ENCODE measurements at places on chromosomes 4 and X.

GRCh38 chr4:125676156-125676555 lies 361.4 kb downstream of the FAT4 start:
- DNase-seq: no peak

DNA sequence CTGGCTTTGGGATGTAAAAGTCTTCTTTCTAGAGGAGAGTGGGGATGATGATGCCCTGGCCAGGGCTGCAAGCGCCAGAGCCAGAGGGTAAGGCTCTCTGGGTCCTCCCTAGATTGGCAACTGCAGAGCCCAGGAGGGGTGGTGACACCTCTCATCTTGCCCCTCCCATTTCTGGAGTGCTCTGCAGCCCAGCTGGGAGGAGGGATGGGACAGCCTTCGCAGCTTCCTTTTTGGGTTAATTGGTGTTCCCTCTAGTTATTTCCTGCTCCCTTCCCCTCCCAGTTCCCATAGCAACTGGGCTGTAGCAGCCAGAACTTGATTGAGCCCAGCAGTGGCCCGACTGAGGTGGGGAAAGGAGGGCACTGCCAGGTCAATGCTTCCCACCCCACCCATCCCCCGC lies 19.2 kb downstream of the NALF2 start:
- DNase-seq: no peak

DNA sequence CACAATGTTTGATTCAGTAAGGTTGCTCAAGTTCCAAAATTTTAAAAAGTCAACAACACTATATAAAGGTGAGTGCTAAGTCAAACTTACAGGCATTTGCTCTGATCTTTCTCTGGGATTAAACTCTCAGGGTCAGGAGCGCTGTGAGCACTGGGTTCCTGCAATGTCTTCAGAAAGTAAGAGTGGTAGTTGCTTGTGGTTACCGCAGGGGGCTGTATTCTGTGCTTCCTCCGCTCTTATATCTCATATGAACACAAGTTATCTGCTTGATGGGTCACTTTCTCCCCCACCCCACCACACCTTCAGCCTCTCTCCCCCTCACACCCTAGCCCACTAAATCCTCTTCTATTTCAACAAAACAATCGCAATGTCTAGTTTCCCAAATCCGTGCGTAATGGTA lies 116.4 kb upstream of the IGSF1 start:
- DNase-seq: no peak

DNA sequence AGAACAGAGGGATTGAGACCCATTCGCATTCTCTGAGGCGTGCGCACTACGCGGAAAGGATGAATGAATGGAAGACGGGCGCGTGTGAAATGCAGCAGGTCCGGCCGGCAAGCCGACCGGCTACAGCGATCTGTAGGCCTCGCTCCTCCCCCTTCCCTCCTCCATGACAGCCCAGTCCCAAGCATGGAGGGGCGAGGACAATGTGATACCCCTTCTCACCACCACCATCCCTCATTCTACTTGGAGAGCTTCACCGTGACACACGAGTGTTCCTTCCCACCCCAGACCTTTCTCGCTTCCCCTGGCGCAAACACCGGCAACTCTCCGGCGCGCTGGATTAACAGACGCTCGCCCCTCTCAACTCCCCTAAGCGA lies 815 bp downstream of the EIF4E start:
- peak; percentile 91 for DNase-seq

GRCh38 chrX:2705046-2705832 lies 14.1 kb downstream of the CD99 start:
- DNase-seq: peak; percentile 73

DNA sequence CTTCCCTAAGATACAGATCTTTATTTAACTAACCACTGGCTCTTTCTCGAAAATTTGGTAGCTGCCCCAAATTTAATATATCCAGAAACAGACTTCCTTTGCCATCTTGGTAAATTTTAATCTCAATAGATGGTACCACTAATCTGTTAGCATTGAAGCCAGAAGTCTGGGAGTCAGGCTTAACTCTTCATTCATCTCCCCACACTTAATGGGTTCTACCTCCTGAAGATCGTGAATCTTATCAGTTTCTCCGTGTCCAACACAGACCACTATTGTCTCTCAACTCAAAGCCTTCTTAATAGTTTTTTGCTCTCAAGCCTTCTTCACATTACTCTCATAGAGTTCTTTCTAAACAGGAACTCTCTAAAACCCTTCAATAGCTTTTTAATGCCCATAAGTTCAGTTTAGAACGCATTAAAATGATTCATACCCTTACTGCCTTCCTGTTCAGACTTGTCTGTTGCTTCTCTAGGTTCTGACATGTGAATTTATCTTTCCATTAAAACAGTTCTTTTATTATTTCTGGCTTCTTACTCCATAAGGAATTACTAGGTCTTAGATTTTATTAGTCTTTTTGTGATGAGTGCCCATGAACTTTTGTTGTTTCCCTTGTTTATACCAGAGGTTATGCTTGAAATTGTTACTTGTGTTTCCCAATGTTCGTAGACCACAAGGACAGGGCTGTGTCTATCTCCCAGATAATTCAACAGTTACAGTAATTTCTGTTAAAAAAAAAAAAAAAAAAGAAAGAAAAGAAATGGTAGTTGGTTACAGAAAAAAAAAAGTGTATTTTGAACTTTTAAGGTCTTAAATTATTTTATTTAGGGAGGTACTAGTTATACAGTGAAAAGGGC lies 54.7 kb downstream of the SMARCAD1 start:
- no peak for DNase-seq

DNA sequence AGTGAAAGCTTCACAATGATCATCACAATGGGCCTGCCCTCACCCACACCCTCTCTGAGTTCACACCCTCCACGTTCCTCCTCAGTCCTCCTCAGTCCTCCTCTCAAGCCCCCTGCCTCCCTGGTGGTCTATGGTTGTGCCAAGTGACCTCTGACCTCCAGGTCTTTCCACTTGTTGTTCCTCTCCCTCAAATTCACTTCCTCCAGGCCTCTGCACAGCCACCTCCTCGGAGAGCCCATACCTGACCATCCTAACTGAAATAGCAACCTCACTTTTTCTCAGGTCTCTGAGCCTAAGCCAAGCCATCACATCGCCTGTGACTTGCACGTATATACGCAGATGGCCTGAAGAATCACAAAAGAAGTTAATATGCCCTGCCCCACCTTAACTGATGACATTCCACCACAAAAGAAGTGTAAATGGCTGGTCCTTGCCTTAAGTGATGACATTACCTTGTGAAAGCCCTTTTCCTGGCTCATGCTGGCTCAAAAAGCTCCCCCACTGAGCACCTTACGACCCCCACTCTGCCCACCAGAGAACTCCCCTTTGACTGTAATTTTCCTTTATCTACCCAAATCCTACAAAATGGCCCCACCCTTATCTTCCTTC lies 293.4 kb upstream of the TENM3 start:
- no peak for DNase-seq

DNA sequence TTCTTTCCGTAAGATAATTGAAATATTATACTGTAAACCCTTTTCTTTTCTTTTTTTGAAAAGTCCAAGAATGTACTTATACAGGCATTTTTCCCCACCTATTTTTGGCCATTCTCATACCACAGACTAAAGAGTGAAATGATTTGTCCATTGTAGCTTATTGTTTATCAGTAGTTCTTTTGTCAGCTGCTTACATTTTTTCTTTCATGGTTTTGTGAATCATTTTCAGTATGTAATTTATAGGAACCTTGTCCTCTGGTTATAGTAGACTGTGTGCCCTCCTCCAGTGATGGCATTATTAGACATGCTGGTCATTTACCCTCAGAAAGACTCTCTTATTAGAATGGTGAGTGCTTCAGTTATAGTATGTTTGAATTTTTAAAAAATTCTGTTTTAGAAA lies 56.7 kb downstream of the CCKAR start:
- DNase-seq: no peak

DNA sequence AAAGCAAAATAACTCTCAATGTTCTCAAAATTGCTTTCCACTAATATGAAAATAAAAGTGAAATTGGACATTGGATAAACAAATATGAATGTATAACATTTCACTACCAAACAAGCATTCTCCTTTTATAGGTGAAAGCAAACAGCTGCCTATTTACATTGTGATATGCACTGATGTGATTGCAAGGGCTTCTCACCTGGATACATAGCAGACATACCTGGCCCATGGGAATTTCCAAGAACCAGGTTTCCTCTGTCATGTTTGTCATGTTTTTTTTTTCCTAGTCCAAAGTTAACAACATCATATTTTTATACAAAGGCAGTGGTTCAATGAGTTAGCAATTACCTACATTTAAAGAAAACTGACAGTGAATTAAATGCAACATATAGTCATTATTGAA lies 228.5 kb downstream of the ANKRD50 start:
- no peak for DNase-seq

- no peak for DNase-seq
These were observed 53.6 kb upstream of the FUNDC1 start for GRCh38 chrX:44596277-44596676.

DNA sequence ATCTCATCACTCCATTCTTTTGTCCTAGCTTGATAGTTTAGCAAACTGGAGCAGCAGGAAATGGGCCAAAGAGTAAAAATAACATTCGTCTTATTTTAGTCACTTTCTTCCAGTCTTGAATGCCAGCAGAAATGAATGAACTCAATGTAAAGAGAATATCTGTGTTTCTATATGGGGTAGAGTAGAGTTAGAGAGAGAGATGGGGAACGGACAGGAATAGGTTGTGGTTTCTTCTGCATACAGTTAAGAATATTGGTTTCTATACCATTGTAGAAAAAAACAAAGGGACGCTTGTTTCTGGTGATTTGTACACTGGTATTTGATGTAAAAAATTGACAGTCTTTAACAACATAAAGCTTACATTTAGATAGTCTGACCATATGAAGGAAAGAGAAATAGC lies 8.9 kb downstream of the GPR174 start:
- no peak for DNase-seq

GRCh38 chrX:119089619-119090018 lies 16.8 kb downstream of the CT47C1 start:
- DNase-seq: no peak

- peak; percentile 84 for DNase-seq
These were observed 31.9 kb downstream of the F8A1 start for GRCh38 chrX:154918060-154918483.

DNA sequence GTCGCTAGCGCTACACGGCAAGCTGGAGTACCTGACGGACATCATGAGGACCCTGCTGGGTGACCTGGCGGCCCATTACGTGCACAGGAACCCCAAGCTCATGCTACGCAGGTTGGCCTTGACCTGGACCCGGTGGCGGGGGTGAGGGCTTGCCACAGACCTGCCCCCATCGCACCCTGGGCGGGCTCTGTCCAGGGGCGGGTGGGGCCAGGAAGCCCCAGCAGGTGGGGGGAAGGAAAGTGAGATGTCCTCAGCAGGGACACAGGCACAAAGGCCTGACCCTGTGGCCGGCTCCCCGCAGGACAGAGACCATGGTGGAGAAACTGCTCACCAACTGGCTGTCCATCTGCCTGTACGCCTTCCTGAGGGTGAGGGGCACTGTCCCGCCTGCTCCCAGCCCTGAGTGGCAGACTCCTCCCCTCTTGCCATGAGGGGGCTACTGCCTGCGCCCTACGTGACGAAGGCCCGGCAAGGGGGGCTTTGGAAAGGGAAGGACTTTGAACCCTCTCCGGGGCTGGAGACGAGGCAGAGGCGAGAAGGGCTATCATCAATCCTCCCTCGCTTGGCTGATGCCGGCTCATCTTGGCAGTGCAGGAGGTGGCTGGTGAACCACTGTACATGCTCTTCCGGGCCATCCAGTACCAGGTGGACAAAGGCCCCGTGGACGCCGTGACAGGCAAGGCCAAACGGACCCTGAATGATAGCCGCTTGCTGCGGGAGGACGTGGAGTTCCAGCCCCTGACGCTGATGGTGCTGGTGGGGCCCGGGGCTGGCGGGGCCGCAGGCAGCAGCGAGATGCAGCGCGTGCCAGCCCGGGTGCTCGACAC lies 5.3 kb upstream of the SRPK3 start:
- no peak for DNase-seq

GRCh38 chrX:106959901-106960300 lies 39.7 kb downstream of the CLDN2 start:
- peak; percentile 6 for DNase-seq
